Heart right ventricle (tissue), 16 donors: ENCODE measurements at places on chromosomes 13 and 19. TPM values are rescaled to one million over a fixed set of nuclear protein-coding genes. Genes with fewer than 3 reads are reported as not detected.

Gene ZNF837
- total RNA-seq, result 0.81 TPM

DNA sequence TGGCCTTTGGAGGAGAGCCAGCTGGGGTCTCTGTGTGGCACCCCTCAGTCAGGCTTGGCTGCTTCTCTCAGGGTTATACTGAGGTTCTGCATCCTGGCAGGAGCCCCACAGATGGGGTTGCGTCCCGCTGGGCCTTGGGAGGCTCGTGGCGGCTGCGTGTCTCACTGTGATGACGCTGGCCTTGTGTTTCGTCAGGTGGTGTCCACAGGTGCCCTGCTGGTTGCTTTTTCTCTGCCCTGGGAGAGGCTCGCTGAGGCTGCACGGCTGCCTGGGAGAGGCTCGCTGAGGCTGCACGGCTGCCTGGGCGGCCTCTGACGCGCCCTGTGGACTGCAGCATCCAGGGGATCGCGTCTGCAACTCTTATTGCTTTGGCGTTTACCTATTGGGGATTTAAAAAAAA lies 15.4 kb downstream of the DOT1L start:
- no peak for DNase-seq

DNA sequence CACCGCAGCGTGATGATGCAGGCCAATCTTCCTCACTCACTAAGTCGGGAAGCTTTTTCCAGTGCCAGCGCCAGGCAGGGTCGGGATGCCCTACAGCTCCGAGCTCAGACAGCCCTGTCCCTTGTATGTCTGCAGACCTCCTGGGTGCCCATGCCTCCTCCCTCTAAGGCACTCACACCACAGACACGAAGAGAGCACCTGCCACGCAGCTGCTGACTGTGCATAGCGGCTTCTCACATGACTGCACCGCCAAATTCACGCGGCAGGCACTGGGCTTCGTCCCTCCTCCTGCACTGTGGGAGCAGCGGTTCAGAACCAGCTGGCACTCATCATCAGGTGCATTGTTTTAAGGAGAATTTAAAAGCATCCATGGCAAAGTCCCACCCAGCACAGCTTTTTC lies 88.1 kb downstream of the SLC7A1 start:
- no peak for DNase-seq

DNA sequence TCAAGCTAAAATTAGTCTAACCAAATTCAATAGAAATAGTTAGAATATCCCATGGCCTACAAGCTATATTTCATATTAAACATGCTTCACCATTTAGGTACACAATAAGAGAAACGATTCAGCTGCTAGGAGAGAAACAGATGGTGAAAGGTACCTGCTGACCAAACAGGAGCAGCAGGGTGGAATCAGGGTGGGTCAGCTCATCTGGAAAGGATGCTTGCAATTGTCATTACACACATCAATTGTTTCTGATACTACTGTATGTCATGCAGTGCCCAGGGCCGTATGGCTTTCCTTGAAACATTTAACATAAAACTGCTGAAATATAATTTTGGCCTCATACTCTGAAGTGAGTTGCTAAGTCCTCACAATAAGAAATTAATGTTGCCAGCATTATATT lies 776.0 kb downstream of the DACH1 start:
- DNase-seq, result no peak

Gene BRSK1
- 3.6 TPM for total RNA-seq

Gene CAPN12
- total RNA-seq, result 0.55 TPM

DNA sequence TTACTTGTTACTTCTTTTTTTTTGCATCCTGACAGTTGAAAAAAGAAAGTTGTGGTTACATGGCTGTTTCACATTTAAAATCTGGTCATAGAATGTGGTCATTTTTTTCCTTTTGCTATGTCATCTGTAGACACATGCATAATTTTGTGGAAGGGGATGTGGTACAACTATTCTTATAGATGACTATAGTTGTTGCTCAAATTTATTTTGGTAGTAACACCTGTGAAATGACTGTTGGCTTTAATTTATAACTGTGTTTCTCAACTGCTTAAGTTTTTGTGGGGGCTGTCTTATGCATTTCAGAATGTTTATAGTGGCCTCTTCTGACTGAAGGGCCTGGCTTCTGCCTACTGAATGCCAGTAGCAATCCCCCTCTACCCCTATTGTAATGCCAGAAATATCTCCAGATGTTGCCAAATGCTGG lies 130.5 kb downstream of the PAN3 start:
- DNase-seq, result no peak

DNA sequence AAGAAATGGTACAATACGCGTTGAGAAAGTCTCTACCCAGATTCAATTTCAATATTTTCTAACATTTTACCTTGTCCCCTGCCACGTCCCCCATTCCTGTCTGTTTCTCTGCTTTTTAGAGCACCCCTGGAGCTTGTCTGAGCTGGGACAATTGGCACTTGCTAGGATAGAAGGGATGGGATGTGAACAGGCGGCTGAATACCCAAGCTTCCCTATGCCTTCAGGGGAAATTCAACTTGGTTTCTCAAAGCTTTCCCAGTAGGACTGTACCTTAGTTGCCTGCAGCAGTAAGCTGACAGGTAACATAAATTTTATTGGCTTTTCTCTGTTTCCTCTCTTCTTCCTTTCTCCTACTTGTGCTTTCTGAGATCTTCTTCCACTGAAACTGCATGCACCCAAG lies 1663.3 kb downstream of the EFNB2 start:
- no peak for DNase-seq

GRCh38 chr13:92074658-92075057 lies 676.2 kb downstream of the GPC5 start:
- DNase-seq, result no peak

Gene RUBCNL
- 2.2 TPM for total RNA-seq

- DNase-seq, result no peak
Observed at GRCh38 chr13:113849981-113850721, 13.7 kb downstream of the GAS6 start.

Gene REEP6
- 4.3 TPM for total RNA-seq

- no peak for DNase-seq
Observed at GRCh38 chr19:9966024-9966423, 29.7 kb upstream of the OLFM2 start.

GRCh38 chr13:19737844-19738557 lies 44.7 kb downstream of the PSPC1 start:
- DNase-seq, result no peak

GRCh38 chr13:70188567-70188966 lies 80.3 kb upstream of the KLHL1 start:
- DNase-seq, result no peak

DNA sequence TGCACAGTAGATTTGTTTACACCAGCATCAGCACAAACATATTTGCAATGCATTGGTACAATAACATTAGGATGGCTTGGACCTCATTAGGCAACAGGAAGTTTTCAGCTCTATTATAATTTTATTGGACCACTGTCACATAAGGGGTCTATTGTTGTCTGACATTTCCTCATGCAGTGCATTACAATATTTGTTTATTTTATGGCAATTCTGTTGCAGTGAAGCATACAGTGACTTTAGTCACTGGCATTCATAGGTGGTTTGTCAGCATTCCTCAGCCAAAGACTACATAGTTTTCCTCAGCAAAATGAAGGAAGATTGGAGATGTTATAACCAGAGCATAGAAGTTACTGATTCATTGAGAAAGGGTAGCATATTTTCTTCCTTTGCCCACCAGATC lies 1732.9 kb downstream of the PCDH9 start:
- no peak for DNase-seq

- DNase-seq, result peak; percentile 11
Observed at GRCh38 chr13:48573213-48574007, 40.5 kb upstream of the RCBTB2 start.

Gene CD70
- not detected for total RNA-seq

- DNase-seq, result no peak
Observed at GRCh38 chr13:21932996-21933395, 262.1 kb downstream of the FGF9 start.

- DNase-seq, result no peak
Observed at GRCh38 chr13:39635564-39635963, 19.9 kb upstream of the COG6 start.

Gene IGSF23
- total RNA-seq, result not detected

DNA sequence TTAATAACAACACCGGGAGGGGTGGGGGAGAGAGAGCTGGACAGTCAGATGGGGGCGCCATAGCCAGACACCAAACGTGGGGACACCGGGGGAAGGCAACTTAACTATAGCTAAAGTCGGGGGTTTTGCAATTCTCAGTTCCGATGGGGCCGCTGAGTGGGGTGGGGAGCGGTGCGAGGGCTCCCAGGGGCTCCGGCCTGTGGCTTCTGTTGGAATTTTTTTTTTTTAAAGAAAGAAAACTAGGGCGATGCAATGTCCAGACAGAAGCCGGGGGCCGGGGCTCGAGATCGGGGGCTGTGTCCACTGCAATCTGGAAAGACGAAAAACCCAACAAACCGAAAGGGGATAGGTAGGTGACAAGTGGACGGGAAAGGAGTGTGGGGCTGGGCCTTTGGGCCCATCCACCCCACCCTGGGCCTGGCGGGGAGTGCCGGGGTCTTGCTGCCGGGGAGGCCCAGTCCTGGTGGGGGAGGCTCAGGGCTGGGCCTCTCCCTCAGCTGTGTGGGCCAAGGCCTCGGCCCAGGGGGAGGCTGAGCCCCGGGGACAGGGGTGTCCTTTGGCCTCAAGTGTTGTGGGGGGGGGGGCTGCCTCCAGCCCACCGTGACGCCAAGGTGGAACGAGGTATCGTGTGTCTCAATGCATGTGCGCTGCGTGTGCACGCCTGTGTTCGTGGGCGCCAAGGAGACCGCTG lies 17.3 kb downstream of the PRKCSH start:
- DNase-seq, result no peak

- DNase-seq, result no peak
Observed at GRCh38 chr13:42125046-42125445, 76.6 kb downstream of the DGKH start.

Gene ZNF547
- 3.7 TPM for total RNA-seq

Gene CD320
- total RNA-seq, result 37.7 TPM

DNA sequence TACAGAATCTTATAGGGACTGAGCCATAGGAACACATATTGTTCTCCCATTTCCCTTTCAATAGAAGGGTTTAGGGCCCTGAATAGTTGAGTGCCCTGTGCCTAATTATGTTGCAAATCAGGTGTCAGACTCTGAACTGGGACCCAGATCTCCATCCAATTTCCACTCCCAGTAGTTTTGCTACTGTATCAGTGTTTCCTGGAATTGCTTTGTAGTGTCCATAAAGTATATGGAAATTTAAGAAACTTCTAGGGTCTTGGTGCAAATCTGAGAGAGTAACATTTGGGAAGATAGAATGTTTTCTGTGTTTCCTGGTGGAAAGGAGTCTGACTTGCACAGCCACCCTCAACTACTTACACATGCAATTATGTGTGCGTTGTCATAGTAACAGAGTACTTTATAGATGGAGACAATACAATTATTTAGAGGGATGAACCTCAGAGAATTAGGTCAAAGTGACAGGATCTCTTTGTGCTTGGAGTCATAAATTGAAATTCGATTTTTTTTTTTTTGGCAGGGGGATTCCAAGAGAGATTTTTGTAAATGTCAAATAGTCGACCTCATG lies 646 bp upstream of the SLC10A2 start:
- DNase-seq, result no peak

DNA sequence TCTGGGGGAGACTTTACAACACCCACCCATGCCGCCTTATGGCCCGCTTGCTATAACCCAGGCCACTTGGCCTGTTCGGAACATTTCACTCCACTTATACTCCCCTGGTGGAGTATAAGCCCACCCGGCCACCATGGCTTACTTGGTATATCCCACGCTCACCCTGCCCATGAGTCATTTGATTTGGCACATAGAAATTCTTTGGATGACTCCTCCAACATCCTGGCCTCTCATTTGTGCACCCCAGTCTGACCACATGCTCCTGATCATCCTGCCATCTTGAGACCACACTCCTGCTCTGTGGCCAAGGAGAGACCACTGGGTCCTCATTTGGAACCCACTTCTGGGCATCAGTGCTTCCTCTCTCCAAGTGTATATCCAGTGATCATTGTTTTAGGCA lies 5.2 kb downstream of the SPACA6 start:
- no peak for DNase-seq

DNA sequence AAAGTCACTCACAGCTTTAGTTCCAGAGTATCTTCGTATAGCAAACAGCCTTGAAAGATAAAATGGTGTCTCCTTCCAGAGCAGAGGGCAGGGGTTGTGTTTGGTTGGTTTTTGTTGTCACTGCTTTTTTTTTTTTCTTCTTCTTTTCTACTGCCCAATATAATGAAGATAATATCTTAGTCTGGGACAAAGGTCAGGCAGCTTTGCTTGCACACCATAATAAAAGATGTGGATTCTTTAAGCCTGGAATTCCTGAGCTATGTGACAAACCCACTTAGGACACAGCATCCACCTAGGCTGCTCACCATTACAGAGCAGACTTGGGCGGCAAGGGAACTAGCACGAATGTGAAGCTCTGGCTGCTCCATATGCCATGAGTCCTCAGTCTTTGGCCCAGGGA lies 165.6 kb upstream of the MIR17HG start:
- DNase-seq, result no peak

Gene SLC35E1
- total RNA-seq, result 21.4 TPM

DNA sequence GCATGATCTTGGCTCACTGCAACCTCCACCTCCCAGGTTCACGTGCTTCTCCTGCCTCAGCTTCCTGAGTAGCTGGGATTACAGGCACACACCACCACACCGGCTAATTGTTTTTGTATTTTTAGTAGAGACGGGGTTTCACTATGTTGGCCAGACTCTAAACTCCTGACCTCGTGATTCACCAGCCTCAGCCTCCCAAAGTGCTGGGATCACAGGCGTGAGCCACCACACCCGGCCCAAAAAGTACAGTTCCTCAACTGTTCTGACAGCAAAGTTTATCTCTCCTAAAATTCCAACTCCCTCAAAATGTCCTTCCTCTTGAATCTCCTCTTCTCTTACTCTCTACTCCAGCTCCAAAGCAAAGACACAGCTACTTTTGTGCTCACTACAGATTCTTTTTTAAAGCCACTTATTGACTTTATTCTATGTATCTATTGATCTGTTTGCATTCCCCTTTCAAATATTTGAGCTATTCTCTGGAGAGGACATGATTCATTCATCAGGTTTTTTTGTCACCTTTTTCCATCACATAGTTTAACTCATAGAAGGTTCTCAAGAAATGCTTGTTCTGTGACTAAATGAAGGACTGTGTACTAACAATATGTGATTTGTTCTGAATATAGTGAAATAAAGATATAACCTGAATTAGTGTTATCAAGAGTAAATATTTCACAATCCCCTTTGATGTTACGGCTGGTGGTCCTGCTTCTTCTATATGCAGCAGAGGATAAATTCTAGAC lies 142.2 kb downstream of the TBC1D4 start:
- DNase-seq, result no peak

Gene CGB5
- total RNA-seq, result not detected

DNA sequence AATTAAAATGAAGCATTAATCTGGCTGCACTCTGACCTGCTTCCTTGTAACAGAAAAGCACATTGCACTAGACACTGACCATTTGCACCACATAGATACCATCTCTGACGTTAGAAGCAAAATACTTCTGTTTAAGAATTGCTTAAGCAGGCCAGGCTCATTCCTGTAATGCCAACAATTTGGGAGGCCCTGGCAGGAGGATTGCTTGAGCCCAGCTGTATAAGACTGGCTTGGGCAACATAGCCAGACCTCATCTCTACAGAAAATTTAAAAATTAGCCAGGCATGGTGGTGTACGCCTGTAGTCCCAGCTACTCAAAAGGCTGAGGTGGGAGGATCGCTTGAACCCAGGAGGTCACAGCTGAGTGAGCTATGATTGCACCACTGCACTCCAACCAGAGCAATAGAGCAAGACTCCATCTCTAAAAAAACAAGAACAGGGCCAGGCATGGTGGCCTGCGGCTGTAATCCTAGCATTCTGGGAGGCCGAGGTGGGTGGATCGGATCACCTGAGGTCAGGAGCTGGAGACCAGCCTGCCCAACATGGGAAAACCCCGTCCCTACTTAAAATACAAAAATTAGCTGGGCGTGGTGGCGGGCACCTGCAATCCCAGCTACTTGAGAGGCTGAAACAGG lies 7.0 kb upstream of the TLE6 start:
- DNase-seq, result no peak
